Activated CD4-positive, alpha-beta T cell treated with anti-CD3 and anti-CD28 coated beads for 36 hours (primary cell): ENCODE measurements at places on chromosomes 12 and 14. TPM values are rescaled to one million over a fixed set of nuclear protein-coding genes. Genes with fewer than 3 reads are reported as not detected.

The AICDA gene
- total RNA-seq: not detected

The TMEM30B gene
- total RNA-seq: 2.1 TPM

The EPYC gene
- total RNA-seq: not detected

The PLBD1 gene
- total RNA-seq: not detected

The TNFAIP2 gene
- total RNA-seq: 1.8 TPM

The GNPTAB gene
- total RNA-seq: 24.0 TPM

The LIN7A gene
- not detected for total RNA-seq

The CD163L1 gene
- not detected for total RNA-seq

The NCOR2 gene
- 115 TPM for total RNA-seq

The SPX gene
- 0.61 TPM for total RNA-seq

The FAM90A1 gene
- 0.32 TPM for total RNA-seq

The NPAS3 gene
- total RNA-seq: not detected

The TDP1 gene
- 108 TPM for total RNA-seq

The PRR4 gene
- total RNA-seq: 2.1 TPM

The SLC5A8 gene
- total RNA-seq: not detected
